ENCODE measurements at places on chromosomes 3 and 15.

GRCh38 chr3:121488628-121489027, 57.2 kb downstream of the POLQ start:
- ATAC-seq, result no peak

DNA sequence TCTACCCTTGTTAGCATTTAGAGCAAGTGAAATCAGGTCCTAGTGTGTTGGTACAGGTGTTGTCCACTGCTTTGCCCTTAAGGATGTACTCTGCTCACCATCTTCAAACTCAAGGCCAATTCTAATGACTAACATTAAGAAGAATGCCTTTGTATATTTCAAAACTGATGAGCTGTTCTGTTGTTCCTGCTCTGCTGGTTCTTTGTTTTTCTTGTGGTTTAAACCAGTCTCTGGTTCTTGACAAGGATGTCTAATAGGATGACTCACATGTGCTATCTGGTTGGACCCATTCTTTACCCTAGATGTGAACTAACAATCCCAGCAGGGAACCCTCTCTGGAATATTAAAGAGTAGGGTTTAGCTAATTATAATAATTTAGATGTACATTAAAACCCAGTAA, 17.3 kb downstream of the ABHD5 start:
- ATAC-seq, result peak; percentile 67

DNA sequence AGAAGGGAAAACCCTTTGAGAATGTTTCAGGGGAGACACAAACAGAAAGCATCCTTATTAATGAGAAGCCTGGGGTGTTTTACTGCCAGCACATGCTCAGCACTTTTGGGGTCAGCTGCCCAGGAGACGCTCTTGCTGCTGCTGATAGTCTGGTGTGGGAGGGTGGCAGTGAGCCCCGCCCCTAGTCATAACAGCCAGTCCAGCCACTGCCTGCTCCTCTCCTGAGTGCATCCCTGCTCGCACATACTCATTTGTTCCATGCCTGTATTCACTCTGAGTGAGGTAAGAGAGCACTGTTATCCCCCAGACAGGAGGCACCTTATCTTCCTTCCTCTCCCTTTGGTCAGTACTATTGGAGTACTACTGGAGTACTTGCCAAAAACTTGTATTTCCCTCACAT, 101.3 kb downstream of the ETFA start:
- ATAC-seq, result no peak

GRCh38 chr3:187963003-187963676, 190.8 kb upstream of the LPP start:
- peak; percentile 47 for ATAC-seq

- ATAC-seq, result no peak
These were observed 409 bp downstream of the OXNAD1 start for GRCh38 chr3:16265455-16265786.

Data from activated CD4-positive, CD25-positive, alpha-beta regulatory T cell treated with anti-CD3 and anti-CD28 coated beads, Interleukin-2, amount 50 U/mL, for 24 hours (primary cell).